ENCODE measurements at places on chromosomes 5 and 9.

DNA sequence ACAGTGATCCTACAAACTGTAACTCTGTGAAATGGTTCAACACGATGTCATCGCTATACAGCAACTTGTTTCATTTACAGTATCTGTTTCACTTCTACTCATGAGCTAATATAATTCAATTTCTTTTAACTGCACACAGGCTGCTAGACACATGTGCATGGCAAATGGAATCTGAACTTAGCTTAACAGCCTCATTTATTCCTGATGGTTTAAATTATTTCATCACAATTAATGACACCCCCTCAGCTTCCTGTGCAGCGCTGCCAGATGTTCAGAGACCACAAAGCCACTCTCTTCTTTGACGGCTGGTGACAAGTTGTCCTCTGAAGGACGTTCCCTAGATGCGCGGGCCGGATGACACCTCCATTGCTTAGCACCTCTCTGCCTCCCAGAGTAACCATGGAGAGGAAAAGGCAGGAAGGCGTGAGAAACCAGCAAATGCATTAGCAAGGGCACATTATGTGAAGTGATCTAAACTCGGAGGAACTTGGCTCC, 191.1 kb downstream of the BNC2 start:
- H3K27me3 ChIP-seq = no peaks in the 10 kb centered on the region
- DNase-seq = no peak
- no peak overlapping the region for H3K27ac ChIP-seq
- no peak overlapping the region for H3K4me3 ChIP-seq

DNA sequence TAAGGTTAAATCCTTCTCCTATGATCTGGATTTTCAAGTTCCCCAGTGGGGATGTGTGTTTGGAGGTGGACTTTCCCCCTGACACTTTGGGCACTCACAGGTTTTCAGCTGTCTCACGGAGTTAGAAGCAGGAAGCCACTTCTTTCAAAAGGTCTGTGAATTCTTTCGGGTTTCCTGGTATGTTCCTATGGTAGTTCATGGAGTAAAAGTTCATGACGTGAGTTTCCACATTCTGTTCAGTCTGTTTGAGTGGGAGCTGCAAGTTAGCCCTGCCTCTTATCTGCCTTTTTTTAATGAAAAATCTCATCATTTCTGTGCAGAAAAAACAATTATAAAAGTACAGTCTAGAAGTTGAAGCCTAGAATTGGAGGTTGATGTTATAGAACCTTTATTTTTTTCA, 24.9 kb upstream of the SNCAIP start:
- H3K4me1 ChIP-seq = no peaks in the 10 kb centered on the region
- H3K4me3 ChIP-seq = no peak overlapping the region
- H3K27ac ChIP-seq = no peak overlapping the region
- no peaks in the 10 kb centered on the region for H3K27me3 ChIP-seq
- no peaks in the 10 kb centered on the region for H3K36me3 ChIP-seq

GRCh38 chr9:87896891-87897290, 14.2 kb downstream of the SPATA31E1 start:
- H3K27me3 ChIP-seq = peaks cover 31% of the 10 kb centered on the region
- H3K4me3 ChIP-seq = no peak overlapping the region
- H3K4me1 ChIP-seq = peaks cover 1% of the 10 kb centered on the region
- no peak overlapping the region for H3K27ac ChIP-seq
- DNase-seq = no peak

GRCh38 chr9:108363311-108363710, 492.5 kb downstream of the ACTL7B start:
- no peaks in the 10 kb centered on the region for H3K27me3 ChIP-seq
- no peak for DNase-seq
- H3K4me3 ChIP-seq = no peak overlapping the region
- H3K27ac ChIP-seq = no peak overlapping the region

DNA sequence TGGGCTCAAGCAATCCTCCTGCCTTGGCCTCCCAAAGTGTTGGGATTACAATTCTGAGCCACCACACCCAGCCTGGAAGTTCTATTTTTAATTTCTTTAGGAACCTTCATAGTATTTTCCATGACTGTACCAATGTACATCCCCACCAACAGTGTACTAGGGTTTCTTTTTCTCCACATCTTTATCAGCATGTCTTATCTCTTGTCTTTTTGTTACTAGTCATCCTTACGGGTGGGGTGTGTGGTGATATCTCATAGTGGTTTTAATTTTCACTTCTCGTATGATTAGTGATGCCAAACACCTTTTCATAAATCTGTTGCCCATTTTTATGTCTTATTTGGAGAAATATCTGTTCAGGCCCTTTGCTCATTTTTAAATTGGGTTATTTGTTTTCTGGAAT, 123.0 kb upstream of the MEF2C start:
- peak overlapping the region; percentile 16 for H3K27ac ChIP-seq
- peaks cover 6% of the 10 kb centered on the region for H3K27me3 ChIP-seq
- DNase-seq = peak; percentile 14
- H3K4me1 ChIP-seq = peaks cover 8% of the 10 kb centered on the region
- H3K36me3 ChIP-seq = no peaks in the 10 kb centered on the region

GRCh38 chr9:32161209-32161608, 223.2 kb upstream of the ACO1 start:
- H3K4me3 ChIP-seq = no peak overlapping the region
- no peak overlapping the region for H3K27ac ChIP-seq
- H3K36me3 ChIP-seq = no peaks in the 10 kb centered on the region
- H3K4me1 ChIP-seq = no peaks in the 10 kb centered on the region
- no peaks in the 10 kb centered on the region for H3K27me3 ChIP-seq

DNA sequence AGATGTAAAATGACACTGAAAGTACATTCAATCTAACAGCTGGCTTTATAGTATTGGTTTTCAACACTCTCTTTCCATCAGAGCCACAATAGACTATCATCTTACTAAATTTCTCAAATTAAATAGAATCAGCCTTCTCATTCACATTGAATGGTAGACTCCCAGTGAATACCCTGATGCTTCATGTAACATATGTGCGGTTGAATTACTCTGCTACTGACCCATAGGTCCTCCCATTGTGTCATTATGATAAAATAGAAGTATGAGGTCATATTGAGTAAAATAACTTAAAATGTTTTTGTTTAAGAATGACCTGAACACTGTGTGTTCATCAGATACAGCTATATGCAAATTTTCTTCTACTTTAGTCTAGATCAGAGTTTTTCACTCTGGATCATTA, 75.9 kb upstream of the ADAMTSL1 start:
- no peaks in the 10 kb centered on the region for H3K27me3 ChIP-seq
- no peaks in the 10 kb centered on the region for H3K4me1 ChIP-seq
- H3K27ac ChIP-seq = no peak overlapping the region
- no peak for DNase-seq
- H3K36me3 ChIP-seq = no peaks in the 10 kb centered on the region

- no peak for DNase-seq
- no peaks in the 10 kb centered on the region for H3K36me3 ChIP-seq
- no peaks in the 10 kb centered on the region for H3K4me1 ChIP-seq
- no peaks in the 10 kb centered on the region for H3K27me3 ChIP-seq
Measured at GRCh38 chr5:117604845-117605244, 1030.2 kb upstream of the SEMA6A start.

DNA sequence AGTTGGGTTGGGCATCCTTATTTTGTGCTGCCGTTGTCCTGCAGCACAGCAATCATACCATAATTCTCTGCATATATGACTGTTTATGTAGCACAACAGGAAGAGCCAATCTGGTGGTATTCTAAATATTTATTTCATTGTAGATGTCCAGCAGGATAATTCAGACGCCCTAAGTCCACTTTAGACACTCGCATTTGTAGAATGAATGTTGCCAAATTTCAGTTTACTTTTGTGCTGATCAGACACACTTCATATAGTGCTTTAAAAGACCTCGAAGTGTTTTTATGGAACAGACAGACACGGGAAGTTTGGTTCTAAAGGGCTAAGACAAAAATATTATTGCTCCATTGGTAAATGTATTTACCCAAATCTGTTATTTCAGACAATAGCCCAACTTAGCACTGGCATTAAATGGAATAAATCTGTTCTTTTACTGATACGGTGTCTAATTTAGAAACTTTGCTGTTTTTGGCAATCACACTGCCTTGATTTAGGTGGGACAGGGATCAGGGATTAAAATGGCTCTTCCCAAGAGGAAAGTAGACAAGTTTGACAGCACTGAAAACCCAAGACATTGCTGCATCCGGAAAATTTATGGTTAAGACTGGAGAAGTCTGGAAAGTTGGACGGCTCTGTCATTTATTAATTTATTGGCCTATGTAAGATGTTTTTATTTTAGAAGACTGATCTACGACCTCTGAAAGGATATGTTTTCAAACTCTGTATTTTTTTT, 35.3 kb downstream of the PRDM6 start:
- H3K27me3 ChIP-seq = peaks cover 24% of the 10 kb centered on the region
- DNase-seq = no peak
- H3K4me1 ChIP-seq = peaks cover 3% of the 10 kb centered on the region
- H3K36me3 ChIP-seq = no peaks in the 10 kb centered on the region
- no peak overlapping the region for H3K4me3 ChIP-seq

- peaks cover 49% of the 10 kb centered on the region for H3K27me3 ChIP-seq
- H3K36me3 ChIP-seq = no peaks in the 10 kb centered on the region
- no peak for DNase-seq
- no peak overlapping the region for H3K4me3 ChIP-seq
- H3K4me1 ChIP-seq = peaks cover 9% of the 10 kb centered on the region
Measured at GRCh38 chr5:148831590-148832565, 5.5 kb downstream of the ADRB2 start.

GRCh38 chr9:104658496-104659195, 35.7 kb upstream of the OR13D1 start:
- no peaks in the 10 kb centered on the region for H3K36me3 ChIP-seq
- no peak for DNase-seq
- no peaks in the 10 kb centered on the region for H3K27me3 ChIP-seq
- no peak overlapping the region for H3K4me3 ChIP-seq
- no peaks in the 10 kb centered on the region for H3K4me1 ChIP-seq

DNA sequence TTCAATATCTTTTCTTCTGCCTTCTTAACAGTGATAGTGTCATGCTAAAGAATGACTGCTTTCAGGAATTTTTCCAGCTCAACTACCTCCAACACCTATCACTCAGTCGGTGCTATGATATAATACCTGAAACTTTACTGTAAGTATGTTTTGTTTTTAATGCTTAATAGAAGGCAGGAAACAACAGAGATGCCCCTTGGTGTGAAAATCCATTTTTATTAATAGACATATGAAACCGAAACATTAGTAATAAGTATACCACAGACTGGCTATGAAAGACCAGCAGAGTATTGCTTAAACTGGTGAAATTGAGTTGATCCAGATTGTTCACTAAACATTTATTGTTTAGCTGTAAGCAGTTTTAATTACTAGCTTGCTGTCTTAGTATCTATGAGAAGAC, 25.2 kb downstream of the SKP2 start:
- H3K36me3 ChIP-seq = peaks cover 61% of the 10 kb centered on the region
- H3K4me1 ChIP-seq = peaks cover 4% of the 10 kb centered on the region
- no peak overlapping the region for H3K4me3 ChIP-seq
- H3K27me3 ChIP-seq = no peaks in the 10 kb centered on the region

DNA sequence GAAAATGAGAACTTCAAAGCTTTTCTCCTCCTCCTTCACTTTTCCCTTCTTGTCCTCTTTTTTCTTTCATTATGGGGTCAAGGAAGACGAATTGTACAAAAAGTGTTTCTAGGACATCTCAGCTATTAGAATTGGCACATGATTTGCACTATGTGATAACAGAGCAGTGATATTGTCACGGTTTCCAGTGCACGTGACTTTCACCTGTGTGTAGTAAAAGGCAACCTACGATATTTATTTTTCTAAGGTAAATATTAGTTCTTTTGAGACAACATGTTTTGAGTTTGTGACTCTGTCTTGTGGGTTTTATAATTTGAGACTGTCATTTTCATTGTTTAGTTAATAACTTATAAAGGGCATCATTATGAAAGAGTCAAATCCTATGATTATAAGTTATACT, 213.1 kb downstream of the PSAT1 start:
- H3K27ac ChIP-seq = no peak overlapping the region
- no peaks in the 10 kb centered on the region for H3K36me3 ChIP-seq
- no peaks in the 10 kb centered on the region for H3K27me3 ChIP-seq
- DNase-seq = no peak
- H3K4me3 ChIP-seq = no peak overlapping the region
- no peaks in the 10 kb centered on the region for H3K4me1 ChIP-seq

GRCh38 chr9:112764837-112765236, 14.3 kb downstream of the SNX30 start:
- peaks cover 10% of the 10 kb centered on the region for H3K27me3 ChIP-seq
- H3K36me3 ChIP-seq = peaks cover 15% of the 10 kb centered on the region
- H3K27ac ChIP-seq = no peak overlapping the region
- H3K4me1 ChIP-seq = peaks cover 3% of the 10 kb centered on the region
- no peak for DNase-seq
- H3K4me3 ChIP-seq = no peak overlapping the region

DNA sequence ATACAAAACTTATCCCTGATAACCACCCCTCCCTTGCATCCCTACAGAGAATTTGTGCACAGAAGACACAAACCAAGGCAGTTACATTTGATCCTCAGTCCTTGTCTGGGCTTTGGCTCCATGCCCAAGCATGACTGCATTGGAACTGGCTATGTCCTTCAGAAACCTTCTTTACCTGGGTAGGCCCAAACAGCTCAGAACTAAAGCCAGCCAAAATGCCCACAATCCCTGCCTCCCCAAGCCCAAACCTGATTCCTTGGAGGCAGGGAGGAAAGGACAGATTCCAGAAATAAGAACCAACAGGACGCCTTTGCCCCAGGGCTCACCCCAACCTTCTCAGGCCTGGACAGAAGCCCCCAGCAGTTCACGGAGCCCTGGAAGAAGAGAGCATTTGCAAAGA, 8.2 kb downstream of the IL17B start:
- H3K4me1 ChIP-seq = peaks cover 6% of the 10 kb centered on the region
- H3K27me3 ChIP-seq = no peaks in the 10 kb centered on the region
- peaks cover 10% of the 10 kb centered on the region for H3K36me3 ChIP-seq
- no peak overlapping the region for H3K27ac ChIP-seq
- no peak for DNase-seq

DNA sequence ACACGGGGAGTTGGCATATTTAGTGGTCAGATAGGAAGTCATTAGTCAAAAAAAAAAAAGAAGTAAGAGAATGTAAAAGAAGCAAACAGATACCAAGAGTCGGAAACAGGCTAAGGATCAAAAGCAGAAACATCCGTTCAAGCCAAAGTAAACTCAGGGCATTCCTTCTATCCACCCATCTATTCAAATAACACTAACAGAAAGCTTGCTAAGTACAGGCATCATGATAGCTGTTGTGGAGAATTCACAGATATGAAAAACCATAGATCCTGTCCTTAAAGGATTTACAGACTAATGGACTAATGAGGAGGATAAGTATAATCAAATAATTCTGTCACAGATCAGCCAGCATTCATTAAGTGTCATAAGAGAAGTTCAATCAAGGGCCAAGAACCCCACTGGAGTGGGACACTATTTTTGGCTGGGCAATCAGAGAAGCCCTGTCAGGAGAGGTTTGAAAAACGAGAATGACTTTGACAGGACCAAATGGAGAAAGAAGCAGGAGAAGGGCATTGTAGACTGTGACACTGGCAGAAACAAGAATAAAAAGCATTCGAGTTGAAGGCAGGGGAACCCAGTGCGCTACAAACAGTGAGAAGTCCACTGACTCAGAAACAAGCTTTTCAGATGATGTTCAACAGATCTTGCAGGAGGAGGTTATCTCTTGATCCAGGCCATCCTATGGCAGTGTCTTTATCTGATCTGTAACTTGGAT, 154.2 kb upstream of the TSLP start:
- no peak overlapping the region for H3K27ac ChIP-seq
- no peak for DNase-seq
- no peaks in the 10 kb centered on the region for H3K36me3 ChIP-seq
- no peaks in the 10 kb centered on the region for H3K4me1 ChIP-seq
- peaks cover 14% of the 10 kb centered on the region for H3K27me3 ChIP-seq

- DNase-seq = no peak
- peaks cover 14% of the 10 kb centered on the region for H3K36me3 ChIP-seq
- H3K4me3 ChIP-seq = no peak overlapping the region
Measured at GRCh38 chr5:1063661-1064382, 48.0 kb downstream of the SLC12A7 start.

All from T-helper 2 cell treated with Interferon-gamma antibody and Interleukin-4, amounts not matched to agents 5 μg/mL and 100 μg/mL, for 36 hours (primary cell).